ENCODE measurements at places on chromosomes 3 and 15.

DNA sequence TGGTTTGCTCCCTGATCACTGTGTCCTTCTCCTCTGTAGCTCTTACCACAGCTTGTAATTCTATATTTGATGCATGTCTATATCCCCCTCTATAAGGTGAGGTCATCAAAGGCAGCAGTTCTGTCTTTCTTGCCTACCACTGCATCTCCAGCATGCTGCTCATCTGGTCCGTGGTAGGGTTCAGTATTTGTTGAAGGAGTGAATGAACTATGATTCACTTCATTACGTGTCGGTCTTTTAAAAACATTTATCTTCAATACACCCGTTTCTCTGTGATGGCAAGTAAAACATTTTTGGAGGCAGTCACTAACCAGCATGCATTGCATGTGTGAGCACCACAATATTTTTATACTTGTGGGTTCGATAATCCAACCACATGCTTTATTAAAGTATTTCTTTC is 27.6 kb downstream of the CHST14 start:
- DNase-seq = no peak

- no peak for DNase-seq
These were observed 146.1 kb upstream of the IQSEC1 start for GRCh38 chr3:13219077-13219901.

DNA sequence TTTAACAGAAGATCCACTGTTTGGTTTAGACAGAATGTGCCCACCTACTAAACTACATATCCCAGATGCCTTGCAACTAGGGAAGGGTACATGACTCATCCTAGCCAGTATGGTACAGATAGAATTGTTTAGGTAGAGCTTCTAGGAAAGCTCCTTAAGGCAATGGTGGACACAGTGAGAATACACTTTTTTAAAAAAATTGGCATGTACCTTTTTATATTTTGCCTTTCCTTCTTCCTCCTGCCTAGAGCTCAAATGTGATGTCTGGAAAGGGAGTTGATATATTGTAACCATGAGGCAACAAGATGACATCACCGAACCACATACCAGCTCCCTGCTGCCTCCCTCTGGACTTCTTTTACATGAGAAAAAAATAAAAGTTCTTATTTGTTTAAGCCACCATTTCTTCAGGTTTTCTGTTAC is 14.4 kb upstream of the C3orf80 start:
- no peak for DNase-seq

DNA sequence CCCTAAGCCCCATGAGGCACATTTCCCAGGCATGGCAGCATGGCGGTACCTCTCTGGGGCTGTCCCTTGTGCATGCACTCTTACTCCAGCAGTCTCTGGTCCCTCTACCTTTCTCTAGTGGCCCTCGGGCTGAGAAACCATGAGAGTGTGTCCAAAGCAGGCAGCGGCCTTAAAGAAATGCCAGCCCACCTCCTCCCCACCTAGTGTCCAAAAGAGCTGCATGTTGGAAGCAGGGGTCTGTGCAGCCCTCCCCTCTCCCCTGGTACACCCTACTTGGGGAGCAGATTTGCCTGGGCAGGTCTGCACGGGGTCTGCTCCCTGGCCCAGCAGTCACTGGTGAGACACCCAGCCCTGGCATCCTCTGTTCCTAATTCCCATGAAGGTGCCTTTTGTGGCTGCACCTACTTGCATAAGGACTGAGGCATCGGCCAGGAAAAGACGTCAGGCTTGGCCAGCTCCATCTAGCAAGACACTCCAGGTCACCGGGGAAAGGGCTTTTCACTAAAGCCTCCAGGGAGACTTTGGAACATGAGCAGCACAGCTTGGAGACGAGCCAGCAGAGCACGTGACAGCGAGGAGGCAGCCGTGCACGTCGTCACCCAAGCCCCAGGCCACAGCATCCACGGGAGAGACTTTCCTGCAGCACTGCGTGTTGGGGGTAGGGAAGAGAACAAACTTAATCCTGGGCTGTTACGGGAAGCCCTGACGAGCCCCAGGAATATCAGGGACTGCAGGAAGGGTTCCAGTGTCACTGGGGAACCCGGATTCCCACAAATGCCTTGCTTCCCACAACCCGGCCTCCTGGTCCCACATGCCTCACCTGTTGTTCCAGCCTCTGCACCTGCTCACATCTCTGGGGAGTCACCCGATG is 38.8 kb downstream of the TM2D3 start:
- DNase-seq = peak; percentile 29

DNA sequence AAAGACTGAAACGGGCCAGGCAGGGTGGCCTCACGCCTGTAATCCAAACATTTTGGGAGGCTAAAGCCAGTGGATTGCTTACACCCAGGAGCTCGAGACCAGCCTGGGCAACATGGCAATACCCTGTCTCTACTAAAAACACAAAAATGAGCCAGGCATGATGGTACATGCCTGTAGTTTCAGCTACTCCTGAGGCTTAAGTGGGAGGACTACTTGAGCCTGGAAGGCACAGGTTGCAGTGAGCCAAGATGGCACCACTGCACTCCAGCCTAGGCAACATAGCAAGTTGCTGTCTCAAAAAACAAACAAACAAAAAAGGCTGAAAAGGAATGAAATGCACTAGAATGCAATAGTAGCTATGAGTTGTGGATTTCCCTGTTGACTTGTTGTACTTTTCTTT is 94.7 kb downstream of the STAG1 start:
- DNase-seq = no peak

GRCh38 chr3:169846458-169847193 is 23.1 kb downstream of the LRRC31 start:
- DNase-seq = peak; percentile 70

GRCh38 chr15:91456921-91457320 is 356.9 kb downstream of the SV2B start:
- no peak for DNase-seq

- no peak for DNase-seq
These were observed 172 bp downstream of the ITPKA start for GRCh38 chr15:41493902-41494189.

DNA sequence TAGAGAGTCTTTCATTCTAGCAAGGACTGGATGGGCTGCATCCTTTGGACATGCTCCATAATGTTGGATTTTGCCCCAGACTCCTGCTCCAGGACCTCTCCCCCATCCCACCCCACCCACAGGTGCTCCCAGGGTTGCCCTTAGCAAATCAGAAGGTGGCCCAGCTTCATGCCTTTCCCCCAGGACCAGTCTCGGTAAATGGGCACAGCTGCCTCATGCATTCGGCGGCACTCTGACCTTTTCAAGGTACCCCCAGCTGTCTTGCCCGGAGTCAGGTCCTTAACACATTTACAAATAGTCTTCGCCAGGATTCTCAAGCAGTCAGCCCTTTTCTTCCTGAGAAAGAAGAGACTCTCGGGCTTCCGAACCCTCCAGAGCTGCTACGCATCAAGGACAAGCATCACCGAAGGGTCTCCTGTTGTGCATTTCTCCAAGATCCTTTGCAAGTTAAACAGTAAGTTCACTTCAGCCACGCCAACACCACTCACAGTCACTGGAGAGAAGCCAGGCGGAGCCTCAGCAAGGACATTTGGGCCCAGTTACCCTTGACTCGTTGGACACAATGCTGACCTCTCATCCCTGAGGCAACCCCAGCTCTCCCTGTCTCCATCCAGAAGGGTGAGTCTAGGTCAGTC is 287.8 kb downstream of the FAM43A start:
- DNase-seq = no peak

DNA sequence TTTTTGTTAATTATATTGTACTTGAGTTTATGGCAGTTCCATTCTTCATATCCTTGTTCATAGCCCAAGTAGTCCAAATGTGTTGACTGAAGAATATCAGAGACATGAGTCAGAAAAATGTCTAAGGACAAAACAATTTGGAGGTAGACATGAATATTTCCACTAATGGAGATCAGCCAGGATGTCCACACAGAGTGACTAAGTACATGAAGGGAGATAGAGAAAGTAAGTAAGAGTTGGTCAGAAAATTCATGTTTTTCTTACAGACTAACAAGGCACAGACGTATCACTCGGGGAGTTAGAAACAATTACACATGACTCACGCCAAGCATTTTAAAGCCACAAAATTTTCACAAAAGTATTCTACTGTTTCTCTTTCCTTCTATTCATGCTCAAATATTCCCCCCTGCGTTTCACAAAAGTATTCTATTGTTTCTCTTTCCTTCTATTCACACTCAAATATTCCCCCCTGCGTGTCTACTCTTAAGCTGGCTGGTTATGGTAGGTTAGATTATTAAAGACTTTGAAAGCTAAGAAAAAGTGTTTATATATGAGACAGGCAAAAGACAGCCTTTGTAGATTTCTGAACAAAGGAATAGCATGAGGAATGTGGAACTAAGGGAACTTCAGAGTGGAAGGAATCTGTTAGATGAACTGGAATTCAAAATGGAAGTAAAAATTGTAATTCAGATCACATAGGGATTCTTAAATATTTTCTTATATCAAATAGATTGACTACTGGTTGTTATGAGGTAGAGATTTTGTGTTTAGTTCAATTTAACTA is 648.7 kb upstream of the CCDC54 start:
- DNase-seq = no peak

- DNase-seq = no peak
These were observed 267.9 kb upstream of the THBS1 start for GRCh38 chr15:39312984-39313383.

DNA sequence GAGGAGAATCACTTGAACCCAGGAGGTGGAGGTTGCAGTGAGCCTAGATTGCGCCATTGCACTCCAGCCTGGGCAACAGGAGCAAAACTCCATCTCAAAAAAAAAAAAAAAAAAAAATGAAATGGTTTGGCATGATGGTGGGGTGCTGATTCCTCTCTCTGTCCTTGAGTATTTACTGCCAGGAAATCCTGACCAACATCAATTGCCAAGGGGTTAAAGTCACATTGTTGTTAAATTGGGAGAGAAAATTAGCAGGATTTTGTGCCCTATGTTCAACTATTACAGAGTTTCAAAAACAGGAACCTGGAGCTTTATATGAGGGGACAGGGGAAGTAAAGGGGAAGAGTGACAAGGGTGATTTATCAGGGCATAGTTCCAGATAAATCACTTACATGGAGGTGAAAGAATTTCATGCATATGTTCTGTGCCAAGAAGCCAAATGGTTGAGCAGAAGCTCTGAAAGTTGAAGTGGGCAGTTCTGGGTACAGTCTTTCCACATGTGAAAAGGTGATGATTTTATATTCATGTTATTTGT is 70.5 kb upstream of the TSEN2 start:
- no peak for DNase-seq

DNA sequence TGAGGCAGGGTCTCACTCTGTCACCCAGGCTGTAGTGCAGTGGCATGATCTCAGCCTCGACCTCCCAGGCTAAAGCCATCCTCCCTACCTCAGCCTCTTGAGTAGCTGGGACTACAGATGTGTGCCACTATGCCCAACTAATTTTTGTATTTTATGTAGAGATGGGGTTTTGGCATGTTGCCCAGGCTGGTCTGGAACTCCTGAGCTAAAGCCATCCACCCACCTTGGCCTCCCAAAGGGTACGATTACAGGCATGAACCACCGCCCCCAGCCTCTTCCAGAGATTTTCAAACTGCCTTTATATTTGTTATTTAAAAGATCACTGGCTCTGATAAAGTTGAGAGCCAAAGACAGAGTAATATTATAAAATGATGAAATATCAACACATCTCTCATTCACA is 37.3 kb downstream of the BSN start:
- DNase-seq = no peak

DNA sequence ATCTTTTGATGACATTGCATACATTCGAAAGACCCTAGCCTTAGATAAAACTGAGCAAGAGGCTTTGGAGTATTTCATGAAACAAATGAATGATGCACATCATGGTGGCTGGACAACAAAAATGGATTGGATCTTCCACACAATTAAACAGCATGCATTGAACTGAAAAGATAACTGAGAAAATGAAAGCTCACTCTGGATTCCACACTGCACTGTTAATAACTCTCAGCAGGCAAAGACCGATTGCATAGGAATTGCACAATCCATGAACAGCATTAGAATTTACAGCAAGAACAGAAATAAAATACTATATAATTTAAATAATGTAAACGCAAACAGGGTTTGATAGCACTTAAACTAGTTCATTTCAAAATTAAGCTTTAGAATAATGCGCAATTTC is 16.7 kb downstream of the KCNMB3 start:
- DNase-seq = no peak

GRCh38 chr15:92719021-92719420 is 63.4 kb upstream of the FAM174B start:
- no peak for DNase-seq

GRCh38 chr15:92097474-92098178 is 244.1 kb downstream of the SLCO3A1 start:
- DNase-seq = peak; percentile 72

DNA sequence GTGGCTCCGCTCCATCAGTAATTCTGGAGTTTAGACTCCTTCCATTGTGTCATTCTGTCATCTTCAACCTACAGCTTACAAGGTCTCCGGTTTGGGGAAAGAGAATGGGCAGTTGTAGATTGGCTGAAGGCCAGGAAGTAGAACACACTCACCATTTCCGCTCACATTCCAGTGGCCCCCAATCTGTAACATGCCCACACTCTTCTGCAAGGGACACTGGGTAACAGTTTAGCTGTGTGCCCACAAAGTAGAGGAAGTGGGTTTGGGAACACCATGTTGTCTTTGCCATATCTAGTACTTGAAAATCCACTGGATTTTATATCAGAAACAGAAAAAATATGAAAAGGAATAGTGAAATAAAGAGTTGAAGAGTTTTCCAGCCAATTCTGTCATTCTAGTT is 153.5 kb downstream of the SV2B start:
- DNase-seq = no peak

- no peak for DNase-seq
These were observed 197.1 kb upstream of the UBE2E1 start for GRCh38 chr3:23608650-23609049.

- no peak for DNase-seq
These were observed 7.1 kb downstream of the SEMA3F start for GRCh38 chr3:50162034-50162883.

DNA sequence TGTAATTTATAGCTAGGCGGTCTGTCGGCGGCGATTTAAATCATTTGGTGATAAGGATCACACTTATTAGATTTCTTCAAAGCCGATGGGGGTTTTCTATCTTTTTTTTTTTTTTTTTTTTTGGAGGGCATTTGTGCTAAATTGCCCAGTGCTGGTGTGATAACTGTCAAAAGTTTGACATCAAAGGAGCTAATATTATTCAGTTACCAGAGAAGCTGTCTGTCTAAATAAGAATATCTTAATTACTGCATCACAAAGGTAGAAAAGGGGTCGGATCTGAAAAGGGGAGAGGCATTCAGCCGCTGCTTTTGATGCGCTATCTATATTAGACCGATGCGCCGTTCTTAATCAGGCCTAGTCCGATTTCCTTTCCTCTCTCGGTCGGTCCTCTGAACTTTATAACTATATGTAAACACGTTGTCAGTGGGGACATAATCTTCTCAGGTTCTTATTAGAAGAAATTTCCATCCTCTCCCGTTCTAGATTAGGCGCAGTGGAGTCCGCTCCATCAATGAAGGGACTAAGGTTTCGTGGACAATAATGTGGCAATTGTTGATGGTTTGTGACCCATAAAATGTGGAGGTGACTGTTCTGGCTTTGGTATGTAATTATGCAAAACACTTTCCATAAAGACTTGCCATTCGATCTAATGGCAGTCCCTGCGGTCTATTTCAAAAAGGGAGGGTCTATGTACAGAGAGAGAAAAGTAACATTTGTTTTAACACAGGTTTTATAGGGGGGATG is 31.7 kb downstream of the NR2F2 start:
- peak; percentile 19 for DNase-seq

All from GM13976 (cell line).